ENCODE measurements at places on chromosomes 5 and 9.

DNA sequence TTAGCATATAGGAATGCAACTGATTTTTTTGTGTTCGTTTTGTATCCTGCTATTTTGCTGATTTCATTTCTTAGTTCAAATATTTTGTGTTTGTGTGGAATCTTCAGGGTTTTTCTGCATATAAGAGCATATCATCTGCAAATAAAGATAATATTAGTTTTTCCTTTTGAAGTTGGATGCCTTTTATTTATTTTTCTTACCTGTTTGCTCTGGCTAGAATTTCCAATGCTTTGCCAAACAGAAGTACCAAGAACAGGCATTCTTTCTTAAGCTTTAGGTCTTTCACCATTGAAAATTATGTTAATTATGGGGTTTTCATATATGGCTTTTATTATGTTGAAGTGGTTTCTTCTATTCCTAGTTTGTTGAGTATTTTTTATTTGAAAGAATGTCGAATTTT is 505.1 kb upstream of the DMAC1 start:
- DNase-seq: no peak

- DNase-seq: no peak
These were observed 175.7 kb downstream of the EBF1 start for GRCh38 chr5:158923799-158924551.

GRCh38 chr9:125748446-125749099 is 1.4 kb downstream of the PBX3 start:
- no peak for DNase-seq

DNA sequence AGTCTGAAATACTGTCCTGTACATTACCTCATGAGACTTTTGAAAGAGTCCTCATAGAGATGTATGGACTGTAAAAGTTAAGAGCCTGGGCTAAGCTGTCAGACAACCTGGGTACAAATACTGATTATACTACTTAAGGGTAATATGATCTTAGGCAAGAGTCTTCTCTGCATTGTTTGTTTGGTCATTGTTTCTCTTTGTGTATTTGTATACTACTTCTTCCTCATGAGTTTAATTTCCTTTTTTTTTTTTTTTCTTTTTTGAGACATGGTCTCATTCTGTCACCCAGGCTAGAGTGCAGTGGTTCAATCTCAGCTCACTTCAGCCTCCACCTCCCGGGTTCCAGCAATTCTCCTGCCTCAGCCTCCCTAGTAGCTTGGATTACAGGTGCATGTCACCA is 2.6 kb upstream of the PFDN1 start:
- no peak for DNase-seq

DNA sequence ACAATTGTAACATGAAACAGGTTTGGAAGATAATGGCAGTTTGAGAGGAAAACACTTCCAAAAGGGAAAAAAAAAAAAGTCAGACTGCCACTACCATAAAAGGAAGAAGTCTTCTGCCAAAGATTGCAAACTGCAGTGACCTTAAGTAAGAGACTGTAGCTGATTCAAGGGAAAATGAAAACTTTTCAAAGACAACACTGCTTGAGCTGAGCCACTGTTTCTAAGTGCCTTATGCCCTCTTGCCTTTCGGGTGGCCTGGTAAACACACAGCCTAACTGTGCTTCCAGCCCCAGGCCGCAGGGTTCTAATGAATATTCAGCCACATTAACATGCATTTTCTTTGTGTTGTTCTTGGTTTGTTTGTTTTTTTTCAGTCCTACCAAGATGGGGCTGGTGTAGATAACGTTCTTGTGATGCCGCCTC is 354.6 kb downstream of the BNC2 start:
- no peak for DNase-seq

DNA sequence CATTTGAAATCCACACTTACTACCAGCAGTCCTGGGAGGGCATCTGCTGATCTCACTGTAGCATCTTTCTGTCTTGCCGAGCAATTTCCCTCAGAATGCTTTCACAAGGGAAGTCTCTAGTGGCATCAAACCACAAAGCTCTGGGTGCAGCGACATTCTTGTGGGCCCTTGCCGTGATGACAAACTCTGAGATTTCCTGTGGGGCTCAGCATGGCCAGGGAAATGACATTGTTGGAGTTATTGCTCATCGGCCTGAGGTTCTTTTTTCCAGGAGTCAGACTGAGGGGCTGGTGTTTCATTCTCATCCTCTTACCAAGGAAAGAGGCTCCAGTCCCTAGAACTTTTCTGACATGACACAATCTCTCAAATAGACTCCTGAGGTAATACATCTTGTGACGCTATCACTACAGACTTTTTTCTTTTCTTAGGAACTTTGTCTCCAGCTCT is 51.4 kb downstream of the PFDN1 start:
- DNase-seq: no peak

DNA sequence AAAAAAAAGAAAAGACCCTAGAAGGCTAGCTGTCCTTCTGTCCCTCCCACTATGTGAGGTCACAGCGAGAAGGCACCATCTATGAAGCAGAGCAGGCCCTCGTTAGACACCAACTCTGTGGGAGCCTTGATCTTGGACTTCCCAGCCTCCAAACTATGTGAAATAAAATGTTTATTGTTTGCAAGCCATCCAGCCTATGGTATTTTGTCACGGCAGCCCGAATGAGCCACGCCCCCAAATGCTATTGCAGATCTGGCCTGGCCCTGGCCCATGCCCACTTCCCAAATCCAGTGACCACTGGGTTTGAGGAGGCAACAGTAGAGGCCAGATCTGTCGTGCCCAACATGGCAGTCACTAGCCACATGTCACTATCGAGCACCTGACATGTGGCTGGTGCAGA is 10.8 kb downstream of the STK10 start:
- no peak for DNase-seq

- DNase-seq: peak; percentile 33
These were observed 646 bp downstream of the CARNMT1 start for GRCh38 chr9:75027187-75028107.

- DNase-seq: no peak
These were observed 343.4 kb downstream of the CDK5RAP2 start for GRCh38 chr9:120236596-120236995.

GRCh38 chr9:34197756-34198711 is 19.2 kb downstream of the UBAP1 start:
- DNase-seq: no peak

DNA sequence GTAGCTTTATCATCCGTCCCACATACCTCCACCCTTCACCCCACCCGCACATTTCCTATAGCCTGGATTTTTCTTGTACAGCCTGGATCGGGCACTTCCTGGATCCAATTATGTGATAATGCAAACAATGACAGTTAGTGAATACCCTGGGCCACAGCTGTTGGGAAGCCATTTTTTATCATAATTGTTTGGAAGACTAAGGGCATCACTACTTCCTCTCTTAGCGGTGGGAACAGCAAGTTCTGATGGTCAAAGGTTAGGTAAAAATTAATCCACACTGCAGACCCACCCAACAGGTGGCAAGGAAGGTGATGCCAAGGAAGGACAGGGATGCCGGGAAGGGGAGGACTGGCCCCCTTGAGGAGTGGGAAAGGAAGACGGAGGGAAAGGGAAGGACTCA is 183.7 kb downstream of the SAXO1 start:
- no peak for DNase-seq
